ENCODE measurements at places on chromosomes 7 and 10.

GRCh38 chr10:4474829-4475228, 351.2 kb upstream of the AKR1E2 start:
- no peak for DNase-seq

- no peak for DNase-seq
These were observed 2.0 kb downstream of the ZSCAN25 start for GRCh38 chr7:99618726-99619125.

GRCh38 chr7:120856621-120857352, 1.2 kb downstream of the TSPAN12 start:
- no peak for DNase-seq

GRCh38 chr7:69184339-69184738, 413.9 kb upstream of the AUTS2 start:
- no peak for DNase-seq

- DNase-seq: no peak
These were observed 239.0 kb downstream of the INHBA start for GRCh38 chr7:41463770-41464470.

GRCh38 chr7:42315103-42315502, 78.1 kb upstream of the GLI3 start:
- no peak for DNase-seq

DNA sequence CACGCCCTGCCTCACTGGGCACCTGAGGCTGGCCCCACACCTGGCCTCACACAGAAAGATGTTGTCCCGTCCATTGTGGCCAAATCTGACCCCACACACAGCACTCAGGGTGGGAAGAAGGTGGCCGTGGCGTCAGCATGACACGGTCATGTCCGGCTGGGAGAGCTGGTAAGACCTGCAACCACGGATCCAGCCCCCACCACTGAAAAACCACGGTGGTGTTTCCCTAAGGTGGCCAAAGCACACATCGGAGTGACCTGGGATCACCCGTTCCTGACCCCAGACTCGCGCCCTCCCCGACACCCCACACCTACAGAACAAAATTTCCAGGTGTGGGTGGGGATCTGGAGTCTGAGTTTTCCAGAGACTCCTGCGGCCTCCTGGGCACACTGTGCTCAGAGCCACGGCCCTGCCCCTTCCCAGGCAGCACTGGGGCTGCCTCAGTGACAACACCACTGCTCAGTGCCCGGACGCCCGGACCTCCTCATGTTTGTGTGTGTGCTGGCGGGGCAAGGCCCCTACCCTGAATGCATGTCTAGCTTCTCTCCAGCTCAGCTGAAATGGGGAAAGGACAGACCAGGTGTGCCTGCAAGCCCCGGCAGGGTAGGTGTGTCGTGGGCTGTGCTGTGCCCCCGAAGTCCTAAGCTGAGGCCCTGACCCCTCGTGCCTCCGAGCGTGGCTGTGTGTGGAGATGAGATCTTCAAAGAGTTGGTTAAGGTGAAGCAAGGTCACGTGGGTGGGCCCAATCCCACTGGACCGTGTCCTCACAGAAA, 36.1 kb downstream of the STK32C start:
- DNase-seq: no peak

DNA sequence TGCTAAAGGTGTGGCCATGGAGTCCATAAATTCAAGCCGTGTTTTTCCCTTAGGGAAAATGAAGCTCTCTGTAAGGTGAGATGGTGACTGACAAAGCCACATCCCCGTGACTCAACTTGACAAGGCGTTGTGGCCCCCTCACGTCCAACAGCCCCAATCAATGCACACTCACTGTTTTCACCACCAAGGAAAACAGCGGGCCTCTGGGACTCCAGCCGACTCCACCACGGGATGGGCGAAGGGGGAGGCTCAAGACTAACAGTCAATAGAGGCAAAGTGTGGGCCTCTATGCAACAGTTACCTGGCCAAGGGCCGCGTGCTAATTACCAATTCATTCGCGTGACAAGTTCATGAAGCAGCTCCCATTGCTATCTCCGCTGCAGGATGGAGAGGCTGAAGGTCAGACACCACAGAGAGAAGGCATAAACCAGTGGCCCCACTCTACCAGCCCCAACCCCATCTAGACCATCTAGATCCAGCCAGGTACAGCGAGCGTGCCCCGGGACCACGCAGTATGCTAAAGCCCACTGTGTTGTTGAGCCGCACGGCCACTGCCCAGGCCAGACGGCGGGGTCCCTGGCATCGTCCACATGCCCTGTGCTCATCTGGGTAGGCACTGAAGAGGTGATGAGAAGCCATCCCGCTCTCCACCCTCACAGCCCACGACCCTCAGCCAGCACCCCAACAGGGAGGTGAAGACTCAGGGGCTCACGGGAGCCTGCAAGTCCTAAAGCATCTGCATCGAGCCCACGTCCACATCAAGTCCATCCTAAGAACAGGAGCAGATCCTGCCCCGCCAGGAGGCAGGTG, 76.1 kb downstream of the PROSER2 start:
- no peak for DNase-seq

DNA sequence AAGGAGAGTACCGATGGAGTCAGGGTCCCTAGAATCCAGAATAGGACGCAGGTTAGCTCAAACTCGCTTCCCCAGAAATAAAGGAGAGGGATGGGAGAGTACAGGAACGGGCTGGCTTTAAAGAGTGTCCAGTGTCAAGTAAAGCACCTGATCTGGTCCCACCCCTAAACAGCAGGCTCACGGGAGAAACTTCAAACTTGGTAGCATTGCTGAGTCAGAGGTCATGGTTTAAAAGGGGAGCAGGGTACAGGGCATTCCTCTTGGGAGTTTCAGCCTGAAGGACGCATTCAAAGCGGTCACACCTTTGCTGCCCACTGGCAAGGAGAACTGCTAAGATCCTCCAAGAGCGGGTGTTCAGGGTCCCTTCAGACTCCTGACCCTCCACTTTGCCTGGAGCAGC, 140.7 kb downstream of the GLI3 start:
- DNase-seq: no peak

- DNase-seq: peak; percentile 81
These were observed 1.1 kb upstream of the ITGB8 start for GRCh38 chr7:20329389-20330238.

DNA sequence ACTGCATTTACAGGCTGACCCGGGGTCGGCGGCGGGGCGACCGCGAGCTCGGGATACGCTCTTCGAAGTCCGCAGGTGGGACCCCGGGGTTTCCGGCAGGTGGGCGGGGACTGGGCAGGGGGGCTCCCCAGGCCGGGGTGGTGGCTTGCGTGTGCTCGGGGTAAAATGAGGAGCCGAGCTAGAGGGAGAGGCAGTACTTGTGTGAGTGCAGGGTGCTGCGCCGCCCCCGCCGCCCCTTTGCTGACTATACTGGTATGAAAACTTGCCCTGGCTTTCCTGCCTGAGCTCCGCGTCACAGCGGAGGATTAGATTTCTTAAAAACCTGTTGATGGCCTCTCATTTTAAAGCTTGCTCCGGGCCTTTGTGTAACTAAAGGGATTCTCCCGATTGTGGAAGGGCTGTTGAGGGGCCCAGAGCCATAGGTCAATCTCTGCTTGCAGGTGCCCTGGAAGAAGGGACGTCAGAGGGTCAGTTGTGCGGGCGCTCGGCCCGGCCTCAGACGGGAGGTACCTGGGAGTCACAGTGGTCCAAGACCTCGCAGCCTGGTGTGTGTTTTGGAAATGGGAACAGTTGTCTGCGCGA, 488 bp downstream of the ARMC10 start:
- peak; percentile 64 for DNase-seq

GRCh38 chr7:26918241-26918640, 53.9 kb upstream of the SKAP2 start:
- no peak for DNase-seq

DNA sequence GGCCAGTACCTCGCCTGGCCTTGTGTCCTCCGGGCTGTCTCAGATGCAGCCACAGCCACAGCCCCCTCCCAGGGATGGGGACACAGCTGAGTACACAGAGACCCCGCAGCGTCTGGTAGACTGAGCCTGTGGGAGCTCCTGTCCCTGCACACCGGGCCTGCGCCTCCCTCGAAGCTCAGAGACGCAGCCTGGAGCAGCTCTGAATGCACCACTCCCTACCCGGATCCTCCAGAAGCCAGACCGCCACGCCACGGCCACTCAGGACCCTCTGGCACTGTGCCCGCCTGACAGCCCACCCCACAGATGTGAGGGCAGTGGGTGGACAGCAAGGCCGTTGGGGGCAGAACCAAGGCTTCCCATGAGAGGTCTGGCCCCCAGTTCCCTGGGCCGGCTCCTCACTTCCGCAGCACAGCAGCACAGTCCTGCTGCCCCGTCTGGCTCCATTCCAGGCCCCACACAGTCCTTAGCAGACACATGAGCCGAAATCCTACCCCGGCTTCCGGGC, 40.8 kb downstream of the PAPOLB start:
- no peak for DNase-seq

GRCh38 chr7:47346377-47346914, 235.5 kb downstream of the TNS3 start:
- no peak for DNase-seq

- no peak for DNase-seq
These were observed 266.9 kb downstream of the TNS3 start for GRCh38 chr7:47314728-47315607.

DNA sequence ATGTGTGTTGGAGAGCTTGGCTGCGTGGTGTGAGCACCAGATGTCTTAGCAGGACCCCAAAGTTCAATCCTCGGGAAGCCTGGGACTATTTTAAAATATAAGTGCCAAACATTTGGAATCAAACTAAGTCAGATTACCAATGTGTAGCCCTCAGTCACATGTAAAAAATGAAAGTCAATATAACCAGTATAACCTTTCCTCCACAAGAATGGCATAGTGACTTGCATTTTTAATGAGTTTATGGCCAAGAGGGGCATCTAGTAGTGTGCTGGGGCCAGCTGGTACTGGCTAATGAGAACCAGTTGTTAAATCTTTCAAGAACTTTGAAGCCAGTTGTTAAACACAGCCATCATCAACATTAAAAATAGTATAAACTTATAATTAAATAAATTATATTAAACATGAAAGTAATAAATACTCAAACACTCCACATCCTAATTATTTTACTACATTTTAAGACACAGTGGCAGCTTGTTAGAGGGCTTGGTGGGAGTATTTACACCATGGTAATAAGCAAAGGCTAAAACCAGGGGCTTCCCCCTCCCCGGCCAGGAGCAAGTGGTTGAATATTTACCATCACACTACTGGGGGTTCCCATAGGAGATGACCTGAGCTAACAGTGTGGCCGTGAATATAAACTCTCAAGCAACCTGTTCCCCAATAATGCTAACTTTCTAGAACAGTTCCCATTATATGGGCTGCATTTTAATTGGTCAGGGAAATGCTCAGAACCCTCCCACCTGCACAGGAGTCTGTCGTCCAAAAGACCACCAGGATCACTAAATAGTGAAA, 7.9 kb upstream of the FAM170B start:
- no peak for DNase-seq

- peak; percentile 54 for DNase-seq
These were observed 17.5 kb downstream of the ATP6V1F start for GRCh38 chr7:128879939-128880746.

GRCh38 chr7:156843157-156843556, 49.8 kb downstream of the LMBR1 start:
- DNase-seq: no peak

DNA sequence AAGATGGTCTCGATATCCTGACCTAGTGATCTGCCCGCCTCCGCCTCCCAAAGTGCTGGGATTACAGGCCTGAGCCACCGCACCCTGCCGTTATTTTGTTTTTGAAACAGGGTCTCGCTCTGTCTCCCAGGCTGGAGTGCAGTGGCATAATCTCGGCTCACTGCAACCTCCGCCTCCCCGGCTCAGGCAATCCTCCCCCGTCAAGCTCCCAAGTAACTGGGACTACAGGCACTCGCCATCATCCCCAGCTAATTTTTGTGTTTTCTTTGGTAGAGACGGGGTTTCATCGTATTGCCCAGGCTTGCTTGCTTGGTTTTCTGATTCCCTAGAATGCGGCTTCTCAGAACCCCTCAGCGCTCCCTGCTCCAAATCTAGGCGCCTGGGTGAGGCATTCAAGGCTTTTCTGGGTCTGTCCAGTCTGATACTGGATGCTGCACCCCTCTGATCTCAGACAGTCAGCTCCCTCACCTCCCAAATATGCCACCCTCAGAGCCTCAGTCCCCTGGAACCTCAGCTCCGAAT, 1.3 kb downstream of the TFR2 start:
- no peak for DNase-seq

GRCh38 chr7:87356448-87356847, 11.0 kb downstream of the CROT start:
- DNase-seq: no peak

- DNase-seq: peak; percentile 84
These were observed 41.7 kb upstream of the CALD1 start for GRCh38 chr7:134737566-134738345.

- DNase-seq: no peak
These were observed 6.6 kb downstream of the AFAP1L2 start for GRCh38 chr10:114397651-114398145.

GRCh38 chr10:124329941-124330340, 88.8 kb downstream of the OAT start:
- DNase-seq: no peak

GRCh38 chr7:5528071-5528814, 104.6 kb upstream of the TNRC18 start:
- no peak for DNase-seq

- DNase-seq: no peak
These were observed 45.7 kb downstream of the DAGLB start for GRCh38 chr7:6402041-6402440.

DNA sequence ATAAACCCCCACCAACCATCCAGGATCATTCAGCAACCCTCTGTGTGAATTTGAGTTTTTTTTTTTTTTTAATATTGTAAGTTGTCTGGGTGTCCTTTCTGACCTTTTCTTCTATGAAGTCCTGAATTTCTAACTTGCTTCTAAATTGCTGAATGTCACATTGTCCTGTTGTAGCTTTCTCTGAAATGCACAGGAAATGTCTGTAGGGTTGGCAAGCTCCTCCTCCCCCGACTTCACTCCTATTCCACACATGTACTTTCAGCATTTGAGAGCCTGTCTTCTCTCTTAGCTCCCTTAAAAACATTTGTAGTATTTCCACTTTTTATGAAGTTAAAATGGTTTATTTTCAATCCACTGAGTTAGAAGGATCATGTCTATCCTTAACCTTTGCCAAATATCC, 3.3 kb upstream of the CNNM2 start:
- DNase-seq: no peak

- DNase-seq: no peak
These were observed 31.8 kb downstream of the CALML3 start for GRCh38 chr10:5556576-5556975.

- DNase-seq: no peak
These were observed 77.2 kb downstream of the PLXNA4 start for GRCh38 chr7:132499065-132499464.

- DNase-seq: no peak
These were observed 49.1 kb upstream of the MSMB start for GRCh38 chr10:46094931-46095750.

- DNase-seq: no peak
These were observed 17.5 kb upstream of the TMEM248 start for GRCh38 chr7:66903360-66904062.

GRCh38 chr7:113715981-113716856, 202.6 kb downstream of the PPP1R3A start:
- no peak for DNase-seq

GRCh38 chr7:158863611-158864506, 7.5 kb downstream of the DYNC2I1 start:
- DNase-seq: peak; percentile 57

- no peak for DNase-seq
These were observed 153.7 kb downstream of the TNS3 start for GRCh38 chr7:47428052-47428767.
